ENCODE measurements at places on chromosomes 2 and 18.

- no peak for DNase-seq
These were observed 23.7 kb upstream of the MMADHC start for GRCh38 chr2:149611100-149611820.

GRCh38 chr2:168169097-168169745, 78.2 kb downstream of the STK39 start:
- DNase-seq: no peak

DNA sequence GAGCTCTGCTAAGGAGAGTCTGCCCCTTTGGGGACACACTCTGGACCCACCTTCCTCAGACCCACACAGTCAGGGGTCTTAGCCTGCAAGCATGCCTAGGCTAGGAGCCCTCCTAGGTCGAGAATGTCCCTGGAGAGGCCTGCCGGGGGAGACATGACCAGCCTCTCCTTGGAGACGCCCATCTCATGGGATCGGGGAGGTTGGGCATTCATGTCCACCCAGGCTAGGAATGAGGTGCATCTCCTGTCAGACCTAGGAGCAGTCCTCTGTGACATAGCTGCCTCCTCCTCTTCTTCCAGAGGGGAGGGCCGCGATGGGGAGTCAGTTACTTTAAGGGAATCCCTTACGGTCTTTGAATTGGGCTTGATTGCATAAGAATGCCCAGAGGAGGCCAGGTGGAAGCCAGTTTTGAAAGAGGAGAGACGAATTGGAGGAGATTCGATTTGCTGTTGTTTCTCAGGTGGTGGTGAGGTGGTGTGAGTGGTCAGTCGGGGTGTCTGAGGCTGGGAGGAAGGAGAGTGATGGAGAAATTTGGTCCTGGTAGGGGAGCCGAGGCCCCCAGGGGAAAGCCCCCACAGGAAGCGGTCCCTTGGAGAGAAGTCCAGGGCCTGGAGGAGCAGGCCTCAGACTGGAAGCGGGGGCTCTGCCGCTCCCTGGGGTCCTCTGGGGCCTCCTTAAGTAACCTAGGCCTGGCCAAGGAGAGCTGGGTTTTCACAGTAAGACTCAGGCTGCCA, 241.3 kb downstream of the DYSF start:
- no peak for DNase-seq

DNA sequence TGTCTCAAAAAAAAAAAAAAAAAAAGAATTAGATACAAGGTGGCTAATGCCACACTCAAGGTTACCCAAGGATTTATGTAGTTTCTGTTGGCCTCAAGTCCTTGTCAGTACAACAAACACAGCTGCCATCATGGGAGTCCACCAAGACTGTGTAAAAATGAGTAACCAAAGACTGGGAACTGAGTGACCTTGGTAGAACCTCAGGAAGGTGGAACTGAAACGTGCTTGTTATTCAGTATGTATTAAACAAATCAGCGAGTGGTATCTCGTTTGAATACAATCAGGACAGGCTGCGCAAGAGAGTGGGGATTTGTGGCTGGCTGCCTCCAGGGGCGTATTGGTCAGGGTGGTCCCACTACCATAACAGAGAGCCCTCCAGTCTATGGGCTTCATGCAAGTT, 1.6 kb upstream of the SFTPB start:
- no peak for DNase-seq

DNA sequence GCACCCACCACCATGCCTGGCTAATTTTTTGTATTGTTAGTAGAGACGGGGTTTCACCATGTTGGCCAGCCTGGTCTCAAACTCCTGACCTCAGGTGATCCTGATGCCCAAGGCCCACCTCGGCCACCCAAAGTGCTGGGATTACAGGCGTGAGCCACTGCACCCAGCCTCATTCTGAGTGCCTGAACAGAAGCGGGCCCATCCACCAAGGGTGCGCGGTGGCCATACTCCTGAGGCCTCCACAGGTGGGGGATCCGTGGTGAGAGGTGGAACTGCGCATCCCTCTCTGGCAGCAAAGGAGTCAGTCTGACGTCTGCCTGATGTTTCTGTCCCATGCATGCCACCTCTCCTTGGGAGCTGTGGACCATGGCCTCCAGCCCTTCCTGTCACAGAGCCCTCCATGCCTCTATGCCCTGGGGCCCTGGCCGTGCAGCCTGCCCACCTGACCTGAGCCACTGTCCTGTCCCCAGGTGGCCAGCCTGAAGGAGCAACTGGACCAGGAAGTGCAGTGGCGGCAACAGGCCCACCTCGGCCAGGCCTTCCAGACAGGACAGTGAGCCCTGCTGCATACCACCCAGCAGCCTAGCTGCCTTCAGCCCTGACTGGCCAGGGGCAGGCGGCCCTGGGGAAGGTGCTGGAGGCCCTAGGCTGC, 7.6 kb upstream of the SNED1 start:
- no peak for DNase-seq

- no peak for DNase-seq
These were observed 47.7 kb downstream of the NCOA1 start for GRCh38 chr2:24538720-24539119.

- DNase-seq: no peak
These were observed 73.8 kb upstream of the NABP1 start for GRCh38 chr2:191604154-191604553.

DNA sequence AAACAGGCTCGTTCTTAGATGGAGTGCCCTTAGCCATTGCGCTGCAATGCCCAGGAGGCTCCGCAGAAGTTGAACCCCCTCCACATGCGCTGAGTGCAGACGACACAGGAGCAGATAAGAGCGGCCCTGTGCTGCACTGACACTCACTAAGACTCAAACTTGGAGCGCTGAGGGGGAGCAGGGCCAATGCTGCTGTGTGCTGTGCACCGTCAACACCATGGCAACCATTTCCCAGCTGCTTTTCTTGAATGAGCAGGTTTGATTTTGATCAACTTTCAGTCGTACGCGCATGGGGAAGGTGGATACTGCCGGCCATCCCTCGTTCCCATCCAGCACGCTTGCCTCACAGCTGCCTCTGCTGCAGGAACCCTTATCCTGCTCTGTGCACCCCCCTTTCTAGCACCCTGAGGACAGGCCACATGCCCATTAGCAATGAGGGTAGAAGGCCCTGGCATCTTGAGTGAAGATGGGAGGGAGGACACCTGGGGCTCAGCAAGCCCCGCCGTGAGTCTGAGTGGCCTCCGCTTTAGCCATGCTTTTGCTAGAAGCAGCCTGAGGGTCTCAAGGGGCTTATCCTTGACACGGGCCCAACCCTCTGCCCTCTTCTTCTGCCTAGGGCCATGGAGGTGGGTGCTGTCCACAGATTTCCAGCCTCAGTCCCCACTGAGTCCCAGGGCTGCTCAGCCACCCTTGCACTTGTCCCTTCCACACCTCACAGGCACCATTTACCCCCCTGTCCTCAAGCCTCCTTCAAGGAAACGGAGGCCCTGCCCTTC, 271.9 kb downstream of the PHLPP1 start:
- no peak for DNase-seq

- no peak for DNase-seq
These were observed 146.6 kb downstream of the GBX2 start for GRCh38 chr2:236021499-236022057.

GRCh38 chr18:66638856-66639629, 35.2 kb upstream of the CDH19 start:
- no peak for DNase-seq

DNA sequence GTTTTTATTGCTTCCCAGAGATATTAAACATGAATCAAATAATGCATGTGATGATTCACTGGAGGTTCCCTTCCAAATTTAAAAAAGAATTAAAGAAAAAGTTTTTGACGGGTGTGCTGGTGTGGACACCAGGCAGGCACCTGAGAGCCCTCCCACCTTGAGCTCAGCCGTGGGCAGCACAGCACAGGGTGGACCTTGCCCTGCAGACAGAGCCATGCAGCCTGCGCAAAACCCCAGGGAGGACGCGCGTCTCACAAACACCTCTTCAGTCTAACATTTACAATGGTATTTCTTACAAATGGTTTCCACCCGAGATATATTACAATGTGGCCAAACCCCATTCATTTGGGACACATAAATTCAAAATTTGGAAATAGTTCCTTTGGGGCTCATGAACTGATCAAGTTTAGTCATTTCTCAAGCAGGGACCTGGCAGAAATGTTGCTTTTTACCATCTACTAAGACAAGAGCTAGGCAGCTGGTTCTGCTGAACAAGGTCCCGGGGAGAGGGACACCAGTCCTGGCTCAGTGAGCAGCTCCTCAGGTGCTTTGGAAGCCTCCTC, 45.4 kb downstream of the ODC1 start:
- DNase-seq: no peak

DNA sequence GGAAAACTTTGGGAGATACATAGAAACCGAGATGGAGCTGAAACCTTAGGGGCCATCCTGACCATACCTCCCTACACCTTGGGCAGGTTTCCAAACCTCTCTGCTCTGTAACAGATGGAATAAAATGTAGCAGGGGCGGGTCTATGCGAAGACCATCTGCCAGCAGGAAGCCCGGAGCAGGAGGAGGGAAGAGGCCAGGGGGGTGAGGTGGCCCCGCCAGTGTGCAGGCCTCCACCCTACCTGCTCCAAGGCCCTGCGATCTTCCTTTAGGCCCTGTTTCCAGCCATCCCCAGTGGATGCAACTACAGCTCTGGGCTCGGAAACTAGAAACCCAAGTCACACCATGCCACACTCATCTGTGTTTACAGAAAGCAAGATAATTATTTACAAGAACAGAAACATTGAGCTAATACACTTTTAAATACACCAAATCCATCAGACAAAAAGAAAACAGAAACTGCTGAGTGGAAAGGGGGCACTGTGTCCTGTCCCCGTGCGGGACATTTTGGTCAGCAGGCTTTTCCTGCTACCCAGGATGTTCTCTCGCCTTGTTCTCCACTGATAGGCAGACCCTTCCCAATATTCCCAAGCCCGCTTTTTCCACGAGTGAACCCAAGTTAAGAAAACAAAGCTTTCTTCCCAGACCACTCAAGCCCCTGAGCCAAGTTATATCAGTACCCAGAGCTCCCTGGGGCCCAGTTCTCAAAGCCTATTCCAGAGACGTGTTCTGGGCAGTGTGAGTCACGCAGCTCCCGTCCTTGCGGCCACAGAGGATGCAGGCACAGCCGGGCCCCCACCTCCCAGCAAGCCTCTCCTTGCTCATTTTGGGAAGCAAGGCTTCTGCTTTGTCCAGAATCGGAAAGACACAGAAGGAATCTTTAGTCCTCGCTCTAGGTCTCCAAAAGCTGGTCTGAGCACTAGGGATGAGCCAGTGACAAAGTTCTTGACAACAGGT, 17.3 kb downstream of the CIB4 start:
- DNase-seq: no peak

DNA sequence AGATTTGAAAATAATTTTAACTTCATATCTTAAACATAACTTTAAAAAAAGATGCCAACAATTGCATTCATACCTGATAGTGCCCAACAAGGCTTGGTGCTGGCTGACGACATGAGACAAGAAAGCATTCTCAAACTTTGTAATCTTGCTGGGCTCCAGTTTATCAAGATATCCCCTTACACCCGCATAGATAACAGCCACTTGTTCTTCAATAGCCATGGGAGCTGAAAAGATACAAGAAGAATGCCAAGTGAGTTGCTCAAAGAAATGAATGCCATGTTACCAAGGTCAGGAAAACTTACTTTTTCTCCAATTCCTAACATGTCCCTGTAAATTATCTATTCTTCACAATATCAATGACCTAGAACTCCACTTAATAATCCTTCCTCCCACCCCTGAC, 12.4 kb upstream of the PSTPIP2 start:
- DNase-seq: no peak

DNA sequence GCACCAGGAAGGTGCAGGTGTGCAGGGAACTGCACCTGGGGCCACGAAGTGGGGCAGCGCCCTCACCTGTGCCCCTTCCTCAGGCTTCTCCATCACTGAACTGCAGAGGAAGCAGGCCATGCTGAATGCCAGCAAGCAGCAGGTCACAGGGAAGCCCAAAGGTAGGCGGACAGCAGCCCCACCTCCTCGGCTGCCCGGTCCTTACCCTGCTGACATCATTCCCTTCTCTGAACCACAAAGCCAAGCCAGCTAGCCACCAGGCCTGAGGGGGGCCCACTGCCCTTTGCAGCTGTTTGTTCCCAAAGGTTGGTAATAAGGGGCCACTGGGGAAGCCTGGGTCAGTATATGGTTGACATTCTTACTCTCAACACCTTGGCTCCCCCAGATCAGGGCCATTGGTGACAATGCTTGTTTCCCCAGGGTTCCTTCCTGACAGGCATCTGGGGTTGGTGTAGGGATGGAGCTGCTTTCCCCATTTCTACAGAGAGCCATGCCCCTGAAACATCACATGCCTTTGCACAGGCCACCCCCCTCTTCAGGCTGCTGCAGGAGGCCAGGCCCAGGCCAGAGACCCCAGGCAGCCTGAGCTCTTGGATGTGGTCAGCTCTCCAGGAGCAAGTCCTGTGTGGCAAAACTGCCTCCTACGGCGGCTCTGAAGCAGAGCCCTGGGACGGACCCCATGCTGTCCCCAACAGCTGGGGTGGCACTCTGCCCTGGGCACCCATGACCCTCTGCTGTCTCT, 47.8 kb downstream of the FAM168B start:
- DNase-seq: no peak
